ENCODE measurements at places on chromosomes 13 and 19.

DNA sequence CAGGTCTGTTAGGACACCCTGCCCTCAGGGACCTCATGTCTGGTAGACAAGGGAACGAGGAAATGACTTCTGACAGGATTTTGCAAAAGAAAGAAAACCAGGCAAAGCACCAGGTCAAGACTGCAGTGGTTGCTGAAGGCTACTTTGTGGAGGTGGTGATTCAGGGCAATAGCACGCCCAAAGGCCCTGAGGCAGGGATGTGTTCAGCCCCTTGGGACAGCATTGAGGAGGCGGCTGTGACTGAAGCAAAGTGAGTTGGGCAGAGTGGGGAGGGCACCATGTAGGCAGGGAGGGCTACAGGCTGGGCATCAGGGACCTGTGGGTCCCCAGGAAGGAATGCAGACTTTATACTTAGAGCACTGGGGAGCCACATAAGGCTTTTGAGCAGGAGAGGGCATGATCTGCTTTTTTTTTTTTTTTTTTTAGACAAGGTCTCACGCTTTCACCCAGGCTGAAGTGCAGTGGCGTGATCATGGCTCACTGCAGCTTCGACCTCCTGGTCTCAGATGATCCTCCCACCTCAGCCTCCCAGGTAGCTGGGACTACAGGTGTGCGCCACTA, 10.8 kb upstream of the HOMER3 start:
- no peak for DNase-seq

- DNase-seq: no peak
Measured at GRCh38 chr19:518598-519231, 11.4 kb downstream of the TPGS1 start.

- DNase-seq: no peak
Measured at GRCh38 chr13:100403675-100404074, 184.9 kb downstream of the GGACT start.

- DNase-seq: no peak
Measured at GRCh38 chr19:49712397-49712859, 21.5 kb downstream of the CPT1C start.

GRCh38 chr13:21909331-21909730, 238.5 kb downstream of the FGF9 start:
- no peak for DNase-seq

GRCh38 chr19:28956961-28957360, 256.0 kb downstream of the UQCRFS1 start:
- DNase-seq: no peak

GRCh38 chr19:461721-462551, 1.1 kb upstream of the SHC2 start:
- no peak for DNase-seq

DNA sequence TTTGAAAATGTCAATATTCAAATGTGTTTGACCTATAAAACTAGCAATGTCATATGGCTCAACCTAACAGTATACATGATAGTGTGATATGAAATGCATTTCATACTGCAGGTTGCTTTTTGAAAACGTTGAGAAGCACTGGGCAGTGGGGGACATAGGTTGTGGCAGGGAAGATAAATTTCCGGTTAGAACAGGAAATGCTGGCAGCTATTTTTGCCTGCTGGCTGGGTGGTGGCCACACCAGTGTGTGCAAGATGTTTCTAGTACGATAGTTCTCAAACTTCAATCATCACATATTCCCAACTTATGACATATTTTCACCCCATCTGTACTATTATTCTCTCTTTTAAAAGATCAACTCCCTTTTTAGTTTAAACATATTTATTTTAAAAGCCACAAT, 17.2 kb downstream of the FXYD5 start:
- no peak for DNase-seq

DNA sequence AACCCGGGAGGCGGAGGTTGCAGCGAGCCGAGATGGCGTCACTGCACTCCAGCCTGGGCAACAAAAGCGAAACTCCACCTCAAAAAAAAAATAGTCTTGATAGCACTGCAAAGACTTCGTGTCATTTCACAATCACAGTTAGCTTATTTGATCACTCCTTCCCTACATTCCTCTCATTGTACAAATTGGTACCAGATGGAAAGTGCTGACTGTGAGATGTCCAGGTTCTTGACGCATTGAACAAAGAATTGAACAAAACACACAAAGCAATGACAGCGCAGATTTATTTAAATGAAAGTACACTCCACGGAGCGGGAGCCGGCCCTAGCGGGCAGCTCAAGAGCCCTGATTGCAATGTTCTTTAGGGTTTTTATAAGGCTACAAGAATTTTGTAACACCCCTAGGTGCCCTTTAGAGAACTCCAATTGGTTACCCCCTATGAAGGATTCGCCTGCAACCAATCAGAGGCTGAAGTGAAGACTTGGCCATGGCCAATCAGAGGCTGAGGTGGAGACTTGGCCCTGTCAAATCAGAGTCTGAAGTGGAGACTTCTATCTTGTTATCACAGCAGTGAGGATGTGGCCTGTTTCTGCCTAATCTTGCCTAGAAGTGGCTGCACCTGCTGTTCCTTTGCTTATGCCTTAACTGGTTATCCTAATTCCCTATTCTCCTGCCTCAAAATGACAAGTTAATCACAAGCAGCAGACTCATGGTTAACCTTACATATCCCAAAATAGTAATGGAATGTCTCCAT, 16.7 kb downstream of the ZNF556 start:
- no peak for DNase-seq

- DNase-seq: no peak
Measured at GRCh38 chr19:14473073-14473977, 1.8 kb downstream of the PTGER1 start.

DNA sequence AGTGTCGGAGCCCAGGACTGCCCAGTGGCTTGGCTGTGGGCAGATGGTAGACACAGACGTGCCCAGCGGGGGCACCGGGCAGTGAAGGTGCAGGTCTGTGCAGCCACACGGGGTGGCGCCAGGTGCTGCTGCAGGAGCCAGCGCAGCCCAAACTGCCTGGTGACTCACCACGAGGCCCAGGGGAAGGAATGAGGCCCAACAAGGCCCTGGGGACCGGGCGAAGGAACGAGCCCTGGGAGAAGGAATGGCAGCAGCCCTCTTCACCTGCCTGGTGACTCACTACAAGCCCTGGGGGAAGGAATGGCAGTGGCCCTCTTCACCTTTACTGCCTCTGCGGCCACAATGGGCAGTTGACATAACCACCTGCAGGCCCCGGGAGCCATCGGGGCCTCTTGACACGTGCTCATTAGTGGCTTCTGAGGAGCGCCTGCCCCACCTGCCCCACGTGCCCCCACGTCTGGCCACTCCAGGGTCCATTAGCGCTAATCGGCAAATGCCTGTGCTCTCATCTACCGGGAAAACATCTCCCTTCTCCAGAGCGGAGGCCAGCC, 9.3 kb downstream of the MED16 start:
- DNase-seq: no peak

DNA sequence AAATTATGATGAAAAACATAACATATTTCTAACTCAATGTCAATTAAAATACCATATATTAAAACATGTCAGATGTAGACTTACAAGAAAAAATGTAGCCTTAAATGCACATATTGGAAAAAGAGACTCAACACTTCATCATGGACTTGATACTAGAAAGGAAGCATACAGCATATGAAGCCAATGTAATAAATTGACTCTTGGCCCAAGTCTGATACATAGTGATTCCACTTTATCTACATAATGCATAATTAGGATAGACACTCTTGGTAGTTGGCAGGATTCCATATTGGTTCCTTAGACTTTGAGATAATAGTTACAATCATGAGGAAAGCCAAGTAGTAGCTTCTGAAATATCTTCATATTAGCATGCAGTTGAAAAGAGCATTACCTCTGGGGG, 1067.0 kb downstream of the PCDH17 start:
- DNase-seq: no peak

DNA sequence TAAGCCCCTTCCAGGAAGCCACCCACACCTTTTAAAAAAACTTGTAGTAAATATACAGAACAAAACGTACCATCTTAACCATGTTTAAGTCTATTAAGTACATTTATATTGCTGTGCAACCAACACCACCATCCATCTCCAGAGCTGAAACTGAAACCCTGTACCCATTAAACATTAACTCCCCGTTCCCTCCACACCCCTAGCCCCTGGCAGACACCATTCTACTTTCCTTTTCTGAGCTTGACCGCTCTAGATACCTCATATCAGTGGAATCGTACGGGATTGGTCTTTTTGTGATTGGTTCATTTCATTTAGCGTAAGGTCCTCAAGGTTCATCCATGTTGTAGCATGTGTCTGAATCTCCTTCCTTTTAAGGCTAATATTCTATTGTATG, 13.0 kb upstream of the SPATA13 start:
- DNase-seq: no peak

GRCh38 chr13:45482571-45483173, 17.9 kb downstream of the COG3 start:
- no peak for DNase-seq

- no peak for DNase-seq
Measured at GRCh38 chr19:33878910-33879810, 82.5 kb downstream of the KCTD15 start.

DNA sequence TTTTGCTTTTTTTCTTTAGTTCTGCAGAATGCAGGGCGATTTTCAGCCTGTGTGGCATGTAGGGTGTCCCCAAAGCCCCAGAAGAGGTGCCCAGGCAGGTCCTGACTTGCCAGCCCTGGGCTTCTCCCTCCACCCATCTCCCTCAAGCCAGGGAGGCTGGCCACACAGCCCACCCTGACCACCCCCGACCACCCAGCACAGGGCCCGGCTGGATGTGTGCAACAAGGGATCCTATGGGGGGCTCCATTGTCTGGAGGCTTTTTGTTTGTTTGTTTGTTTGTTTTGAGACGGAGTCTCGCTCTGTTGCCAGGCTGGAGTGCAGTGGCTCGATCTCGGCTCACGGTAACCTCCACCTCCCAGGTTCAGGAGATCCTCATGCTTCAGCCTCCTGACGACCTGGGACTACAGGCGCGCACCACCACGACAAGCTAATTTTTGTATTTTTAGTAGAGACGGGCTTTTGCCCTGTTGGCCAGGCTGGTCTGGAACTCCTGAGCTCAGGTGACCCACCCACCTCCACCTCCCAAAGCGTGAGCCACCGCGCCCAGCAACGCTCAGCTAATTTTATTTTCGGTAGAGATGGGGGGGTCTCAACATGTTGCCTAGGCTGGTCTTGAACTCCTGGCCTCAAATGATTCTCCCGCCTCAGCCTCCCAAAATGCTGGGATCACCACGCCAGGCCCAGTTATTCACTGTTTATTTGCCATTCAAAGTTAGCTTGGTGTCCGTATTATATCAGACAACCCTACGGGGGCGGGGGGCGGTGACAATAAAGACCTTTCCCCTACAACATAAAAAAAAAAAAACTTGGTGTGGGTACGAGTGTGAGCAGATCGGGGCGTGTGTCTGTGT, 7.8 kb upstream of the MKNK2 start:
- no peak for DNase-seq

DNA sequence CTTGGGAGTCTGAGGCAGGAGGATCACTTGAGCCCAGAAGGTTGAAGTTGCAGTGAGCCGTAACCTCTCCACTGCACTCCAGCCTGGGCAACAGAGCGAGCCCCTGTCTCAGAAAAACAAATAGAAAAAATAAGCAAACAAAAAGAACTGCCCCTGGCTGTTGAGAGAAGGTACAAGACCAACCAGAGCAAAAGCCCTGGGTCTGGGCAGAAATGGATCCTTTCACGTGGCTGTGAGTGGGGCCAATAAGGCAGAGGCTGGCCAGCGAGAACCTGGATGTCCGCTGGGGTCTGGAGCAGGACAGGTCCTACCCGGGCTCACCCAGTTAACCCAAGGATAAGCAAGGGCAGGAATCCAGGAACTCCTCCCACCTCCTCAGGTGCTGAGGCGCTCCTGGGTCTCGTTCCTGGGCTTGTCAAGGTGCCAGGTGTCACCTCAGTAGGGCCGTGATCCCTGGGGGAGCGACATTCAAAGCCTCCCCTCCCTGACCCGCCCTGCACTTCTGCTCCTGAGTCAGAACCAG, 4.7 kb upstream of the SLC5A5 start:
- no peak for DNase-seq

GRCh38 chr13:44874886-44875630, 114.2 kb downstream of the NUFIP1 start:
- no peak for DNase-seq

DNA sequence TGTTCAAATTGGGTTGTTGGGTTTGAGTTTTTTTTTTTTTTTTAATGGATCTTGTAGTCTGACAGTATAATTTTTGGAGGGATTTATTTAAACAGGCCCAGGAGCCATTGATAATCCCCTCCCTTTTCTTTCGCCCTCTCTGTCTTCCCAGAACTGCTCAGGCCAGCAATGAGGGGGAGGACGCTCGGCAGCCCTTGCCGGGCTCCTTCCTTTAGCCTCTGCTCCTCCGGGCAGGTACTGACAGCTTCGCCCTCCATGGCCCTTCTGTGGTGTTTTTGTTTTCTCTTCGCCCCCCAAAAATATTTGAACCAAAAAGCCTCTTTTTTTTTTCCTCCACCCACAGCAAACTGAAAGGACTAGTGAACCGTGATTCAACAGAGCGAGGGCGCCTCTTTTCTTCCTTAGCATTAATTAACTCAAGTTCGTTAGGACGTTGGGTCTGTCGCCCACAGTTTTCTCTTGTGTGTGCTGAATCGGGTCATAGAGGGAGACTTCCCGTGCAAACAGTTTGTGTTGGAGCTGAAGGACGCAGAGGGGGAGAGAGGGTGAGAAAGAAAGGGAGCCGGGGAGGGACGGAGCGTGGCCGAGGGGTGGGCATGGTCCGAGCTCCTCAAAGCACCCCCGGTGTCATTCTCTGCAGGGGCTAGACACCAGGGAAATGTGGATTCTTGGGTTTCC, 21.5 kb downstream of the NFIX start:
- no peak for DNase-seq

DNA sequence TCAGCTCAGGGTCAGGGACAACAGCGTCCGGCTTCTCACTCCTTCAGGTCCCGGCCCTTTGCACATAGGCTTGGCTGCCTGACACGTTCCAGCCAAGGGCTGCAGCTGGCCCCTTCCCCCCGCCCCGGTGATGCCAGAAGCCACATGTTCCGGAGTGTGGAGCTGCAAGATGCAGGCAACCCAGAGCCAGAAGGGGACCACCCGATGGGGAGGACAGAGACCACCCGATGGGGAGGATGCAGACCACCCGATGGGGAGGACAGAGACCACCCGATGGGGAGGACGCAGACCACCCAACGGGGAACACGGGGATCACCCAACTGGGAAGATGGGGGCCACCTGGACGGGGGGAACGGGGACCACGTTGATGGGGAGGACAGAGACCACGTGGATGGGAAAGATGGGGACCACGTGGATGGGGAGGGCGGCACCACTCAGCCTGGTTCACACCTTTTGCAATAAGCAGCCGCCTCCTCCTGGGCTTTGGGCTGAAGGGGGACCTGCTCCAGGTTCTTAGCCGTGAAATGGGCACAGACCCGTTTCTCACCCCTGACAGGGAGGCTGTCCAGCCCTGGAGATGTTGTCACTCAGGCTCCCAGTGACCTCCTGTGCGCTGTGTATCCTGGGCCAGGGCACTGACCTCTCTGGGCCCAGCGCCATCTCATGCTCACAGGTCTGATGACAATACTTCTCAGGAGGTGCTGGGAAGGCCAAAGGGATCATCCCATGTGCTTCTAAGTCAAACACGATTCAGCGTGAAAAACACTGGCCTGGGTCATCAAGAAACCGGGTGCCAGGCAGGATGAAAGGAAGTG, 34.5 kb downstream of the C13orf46 start:
- DNase-seq: no peak

Data from cortex of kidney (tissue), 1 donor.